ENCODE measurements at places on chromosomes 6 and 20.

GRCh38 chr20:6040540-6040939 is 13.3 kb downstream of the LRRN4 start:
- DNase-seq: no peak

- no peak for DNase-seq
These were observed 83.7 kb upstream of the ZNF322 start for GRCh38 chr6:26743157-26743821.

- DNase-seq: no peak
These were observed 322.8 kb upstream of the GJE1 start for GRCh38 chr6:141809901-141810300.

DNA sequence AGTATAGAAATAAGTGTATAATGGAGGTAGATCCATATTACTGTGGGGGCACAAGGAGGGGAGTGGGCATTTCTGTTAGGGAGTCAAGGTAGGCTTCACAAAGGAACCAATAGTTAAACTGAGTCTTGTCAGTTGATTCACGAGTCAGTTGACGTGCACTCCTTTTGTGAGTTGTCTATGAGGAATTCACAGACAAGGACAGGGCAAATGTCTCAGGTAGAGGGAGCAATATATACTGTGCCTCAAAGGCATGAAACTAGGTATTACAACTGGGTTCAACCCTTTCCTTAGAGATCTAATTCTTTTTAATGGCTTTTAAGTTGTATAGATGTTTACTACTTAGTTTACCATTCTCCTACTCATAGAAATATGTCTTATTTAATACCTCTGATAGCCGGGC is 11.0 kb downstream of the TMEM14C start:
- no peak for DNase-seq

- no peak for DNase-seq
These were observed 42.8 kb upstream of the STMND1 start for GRCh38 chr6:17059022-17059421.

- no peak for DNase-seq
These were observed 1513.4 kb upstream of the DEFB115 start for GRCh38 chr20:29744071-29744470.

GRCh38 chr6:117326396-117326795 is 61.0 kb downstream of the VGLL2 start:
- no peak for DNase-seq

GRCh38 chr6:250676-251075 is 41.6 kb upstream of the DUSP22 start:
- no peak for DNase-seq

DNA sequence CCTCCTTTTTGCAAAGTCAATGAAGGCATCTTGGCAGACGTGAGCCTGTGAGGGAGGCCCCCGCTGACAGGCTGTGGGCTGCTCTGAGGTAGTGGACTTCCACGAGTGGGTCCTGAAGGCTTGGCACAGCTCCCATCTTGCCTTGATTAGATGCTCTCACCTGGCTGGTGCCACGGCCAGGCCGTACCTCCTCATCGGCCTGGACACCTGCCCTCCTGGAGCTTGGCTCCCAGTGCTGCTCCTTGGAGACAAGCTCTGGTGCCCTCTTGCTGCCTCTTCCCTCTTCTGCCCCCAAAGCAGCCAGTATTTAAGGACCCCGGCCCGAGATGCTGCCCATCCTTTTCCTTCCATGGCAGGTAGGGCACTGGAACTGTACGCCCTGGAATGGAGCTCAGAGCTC is 93.5 kb downstream of the ERMARD start:
- no peak for DNase-seq

Measured in stimulated activated CD8-positive, alpha-beta memory T cell treated with anti-CD3 and anti-CD28 coated beads, Interleukin-4, amount 100 ng/mL, for 1 hour (primary cell).